ENCODE measurements at places on chromosomes 16 and 17. TPM values are rescaled to one million over a fixed set of nuclear protein-coding genes. Genes with fewer than 3 reads are reported as not detected.

Gene KCNJ12
- 2.8 TPM for total RNA-seq

- no peak within 1 kb of the TSS for H3K4me3 ChIP-seq
- H3K27me3 ChIP-seq: no peaks in the 10 kb centered on the region
Observed at GRCh38 chr16:67884684-67885083, at the start of gene NRN1L. NRN1L (plus strand) TSS chr16:67884885; CDS start chr16:67884904, 19 bp downstream.

Gene PABPN1L
- not detected for total RNA-seq

DNA sequence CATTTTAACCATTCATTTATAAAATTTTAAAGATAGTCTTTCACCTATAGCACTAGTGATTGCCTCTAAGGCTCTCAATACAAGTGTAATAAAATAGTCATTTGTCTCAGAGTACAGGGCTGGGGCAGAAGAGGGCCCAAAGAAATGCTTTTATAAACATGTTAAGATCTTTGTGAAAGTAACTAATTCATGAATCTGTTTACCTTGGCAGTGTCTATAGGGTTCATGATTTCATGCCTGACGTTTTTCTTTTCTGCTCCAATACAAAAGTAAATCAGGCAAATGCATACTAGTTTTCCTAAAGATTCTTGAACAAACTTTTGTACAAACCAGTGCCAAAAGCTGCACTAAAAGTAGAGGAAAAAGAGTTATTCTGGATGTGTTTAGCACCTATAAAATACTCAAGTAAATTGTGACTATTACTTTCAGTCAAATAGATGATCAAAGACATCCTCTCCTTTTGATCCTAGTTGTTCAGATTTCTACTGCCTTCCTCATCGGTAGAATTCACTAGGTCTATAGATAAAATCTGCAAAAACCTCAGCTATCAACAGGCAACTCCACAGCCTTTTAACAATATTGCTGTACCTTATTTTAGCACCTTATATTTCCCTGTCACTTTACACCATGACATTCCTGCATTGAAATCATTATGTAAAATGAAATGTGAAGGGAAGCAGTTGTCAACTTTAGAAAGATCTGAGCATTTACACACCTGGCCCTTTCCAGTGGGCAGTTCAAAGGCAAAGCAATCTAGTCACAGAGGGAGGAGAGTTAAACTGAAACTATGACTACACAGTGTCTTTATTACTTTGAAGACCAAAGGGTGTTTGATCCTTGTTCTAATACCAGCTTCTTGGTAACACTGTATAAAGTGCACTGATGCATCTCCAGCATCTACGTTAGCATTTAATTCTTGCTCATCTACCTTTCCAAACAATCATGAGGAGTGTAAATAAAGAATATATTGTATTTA is 100.0 kb upstream of the MED13 start:
- H3K4me3 ChIP-seq: no peak overlapping the region
- H3K27ac ChIP-seq: no peak overlapping the region
- H3K36me3 ChIP-seq: no peaks in the 10 kb centered on the region
- H3K4me1 ChIP-seq: peaks cover 13% of the 10 kb centered on the region

Gene TEKT1
- total RNA-seq: not detected

DNA sequence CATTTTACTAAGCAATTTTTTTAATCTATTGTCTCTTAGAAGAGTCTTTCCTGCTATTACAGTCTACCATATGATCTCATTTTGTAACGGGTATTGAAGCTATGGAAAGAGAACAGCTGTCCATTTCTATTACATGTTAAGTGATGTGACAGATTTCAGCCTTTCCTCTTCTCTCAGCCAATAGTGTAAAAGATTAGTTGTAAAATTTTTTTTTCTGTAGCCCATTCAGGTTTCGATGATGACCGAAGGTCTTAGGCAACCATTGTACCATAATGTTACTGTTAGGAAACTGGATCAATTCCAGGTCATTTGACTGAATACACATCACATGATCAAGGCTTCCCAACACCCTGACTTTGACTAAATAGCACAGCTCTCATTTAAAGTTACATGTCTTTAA is 147.6 kb upstream of the HLF start:
- no peak overlapping the region for H3K4me3 ChIP-seq
- H3K27me3 ChIP-seq: no peaks in the 10 kb centered on the region
- DNase-seq: no peak
- H3K27ac ChIP-seq: no peak overlapping the region

DNA sequence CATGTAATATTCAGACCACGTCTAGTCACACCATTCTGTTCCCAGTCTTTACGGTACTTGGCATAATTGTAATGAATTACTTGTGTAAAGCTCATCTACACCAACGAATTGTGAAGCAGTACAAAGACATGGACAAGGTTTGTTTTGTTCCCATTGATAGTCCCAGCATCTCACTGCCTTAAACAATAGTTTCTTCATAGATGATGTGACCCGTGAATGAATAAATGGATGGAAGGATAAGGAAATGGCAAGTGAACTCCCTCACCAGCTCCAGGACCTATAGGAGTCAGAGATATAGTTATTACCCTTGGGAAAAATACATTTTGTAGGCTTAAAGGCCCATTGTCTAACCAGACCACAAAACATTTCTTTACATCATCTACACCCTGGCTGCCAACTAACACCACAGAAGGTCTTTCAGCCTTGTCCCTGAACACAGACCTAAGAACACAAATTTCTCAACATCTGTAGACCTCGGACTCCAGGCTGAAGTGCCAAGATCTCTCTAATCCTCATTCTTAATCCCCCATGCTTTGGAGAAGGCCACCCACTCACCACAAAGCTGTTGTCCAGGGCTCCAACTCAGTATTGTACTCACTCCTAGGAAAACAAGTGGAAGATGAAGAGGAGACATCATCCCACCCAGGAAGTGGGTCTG is 38.2 kb downstream of the MAF start:
- no peak overlapping the region for H3K27ac ChIP-seq
- H3K36me3 ChIP-seq: no peaks in the 10 kb centered on the region
- no peak overlapping the region for H3K4me3 ChIP-seq
- no peaks in the 10 kb centered on the region for H3K4me1 ChIP-seq

Gene ALKBH5
- total RNA-seq: 108 TPM

All from chondrocyte (in vitro differentiated cells).